ENCODE measurements at places on chromosomes 5 and 9. TPM values are rescaled to one million over a fixed set of nuclear protein-coding genes. Genes with fewer than 3 reads are reported as not detected.

- DNase-seq: no peak
Observed at GRCh38 chr5:171647043-171647903, 138.3 kb upstream of the SMIM23 start.

- DNase-seq: no peak
Observed at GRCh38 chr5:459562-460272, 16.7 kb downstream of the EXOC3 start.

FBP2 gene
- total RNA-seq: not detected

CTNND2 gene
- total RNA-seq: not detected

Data from activated CD8-positive, alpha-beta T cell treated with anti-CD3 and anti-CD28 coated beads for 36 hours (primary cell).